Mesothelial cell of epicardium (in vitro differentiated cells): ENCODE measurements at places on chromosomes 12 and 14.

GRCh38 chr12:31481415-31481814, 109.5 kb downstream of the DENND5B start:
- H3K36me3 ChIP-seq = peaks cover 17% of the 10 kb centered on the region
- no peak overlapping the region for H3K27ac ChIP-seq
- DNase-seq = no peak
- H3K4me1 ChIP-seq = peaks cover 11% of the 10 kb centered on the region
- H3K27me3 ChIP-seq = no peaks in the 10 kb centered on the region

GRCh38 chr12:26095186-26095585, 29.7 kb downstream of the BHLHE41 start:
- H3K4me1 ChIP-seq = peaks cover 35% of the 10 kb centered on the region
- no peaks in the 10 kb centered on the region for H3K27me3 ChIP-seq
- H3K27ac ChIP-seq = no peak overlapping the region
- no peak for DNase-seq

DNA sequence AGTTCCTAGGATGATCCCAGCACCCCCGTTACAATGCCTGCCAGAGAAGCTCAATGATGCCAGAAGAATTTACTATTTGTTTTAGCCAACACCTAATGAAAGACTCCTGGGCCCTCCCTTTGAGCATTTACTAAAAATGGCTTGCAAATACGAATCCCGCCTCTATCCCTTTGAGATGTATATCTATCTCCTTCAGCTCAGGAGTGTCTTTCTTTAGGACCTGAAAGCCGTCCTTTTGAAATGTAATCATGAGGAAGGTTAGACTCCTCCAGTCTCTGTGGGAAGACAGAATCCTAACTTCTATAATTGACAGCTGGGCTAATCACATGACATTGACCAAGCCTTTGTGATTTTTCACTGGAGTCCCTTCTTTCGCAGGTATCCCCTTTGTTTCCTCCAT, 19.2 kb upstream of the DYNC1H1 start:
- no peak overlapping the region for H3K4me3 ChIP-seq
- no peak overlapping the region for H3K27ac ChIP-seq
- peaks cover 13% of the 10 kb centered on the region for H3K4me1 ChIP-seq
- H3K27me3 ChIP-seq = peaks cover 54% of the 10 kb centered on the region
- no peaks in the 10 kb centered on the region for H3K36me3 ChIP-seq

DNA sequence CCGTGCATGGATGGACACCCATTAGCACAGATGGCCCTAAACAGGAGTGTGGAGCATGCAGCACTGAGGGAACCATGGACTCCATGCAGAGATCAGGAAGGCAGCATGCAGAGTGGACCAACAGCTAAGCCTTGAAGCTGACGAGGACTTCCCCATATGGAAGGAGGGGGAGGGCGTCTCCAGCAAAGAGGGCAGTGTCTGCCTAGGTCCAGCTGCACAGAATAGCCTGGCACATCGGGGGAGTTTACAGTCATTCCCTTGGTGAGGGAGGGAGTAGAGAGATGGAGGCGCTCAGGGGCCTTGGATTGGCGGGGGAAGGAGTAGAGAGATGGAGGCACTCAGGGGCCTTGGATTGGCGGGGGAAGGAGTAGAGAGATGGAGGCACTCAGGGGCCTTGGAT, 64.5 kb downstream of the ANKRD9 start:
- DNase-seq = no peak
- no peaks in the 10 kb centered on the region for H3K4me1 ChIP-seq
- H3K27ac ChIP-seq = no peak overlapping the region
- H3K4me3 ChIP-seq = no peak overlapping the region
- peaks cover 24% of the 10 kb centered on the region for H3K36me3 ChIP-seq

DNA sequence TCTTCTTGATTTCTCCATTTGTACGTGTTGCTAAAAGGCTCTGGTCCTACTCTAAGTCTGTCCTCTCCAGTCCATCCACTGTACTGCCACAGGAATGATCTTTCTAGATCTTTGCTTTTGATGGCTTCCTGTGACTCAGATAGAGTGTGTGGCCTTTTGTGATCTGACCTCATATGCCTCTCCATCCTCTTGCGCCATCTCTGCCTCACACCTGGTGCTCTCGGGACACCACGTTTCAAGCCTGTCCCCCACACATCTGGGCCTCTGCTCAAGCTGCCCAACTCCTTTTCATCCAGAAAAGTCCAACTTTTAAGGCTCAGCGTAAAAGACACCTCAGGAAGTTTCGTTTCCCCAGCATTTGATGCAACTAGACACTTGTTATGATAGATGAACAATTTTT, 39.0 kb downstream of the DCAF4 start:
- no peaks in the 10 kb centered on the region for H3K4me1 ChIP-seq
- peaks cover 3% of the 10 kb centered on the region for H3K27me3 ChIP-seq
- no peak overlapping the region for H3K27ac ChIP-seq

DNA sequence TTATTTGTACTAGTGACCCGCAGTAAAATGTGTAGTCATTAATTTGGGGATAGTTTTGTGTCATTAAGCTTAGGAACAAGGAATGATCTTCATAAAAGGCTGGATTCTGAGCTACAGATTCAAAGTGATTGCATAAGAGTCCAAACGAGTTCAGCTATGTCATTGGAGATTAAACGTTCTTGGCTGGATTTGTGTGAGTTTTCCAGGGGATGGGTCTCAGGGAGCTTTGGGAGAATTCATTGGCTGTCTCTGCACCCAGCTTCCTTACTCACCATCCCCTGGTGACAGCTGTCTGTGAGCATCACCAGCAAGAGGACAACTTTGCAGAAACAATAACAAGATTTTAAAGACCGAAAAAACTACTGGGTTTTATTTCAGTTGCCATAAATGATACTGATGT, 130.4 kb downstream of the DAAM1 start:
- no peaks in the 10 kb centered on the region for H3K27me3 ChIP-seq
- peak overlapping the region; percentile 49 for H3K27ac ChIP-seq

GRCh38 chr14:103808403-103809001, 38.9 kb downstream of the PPP1R13B start:
- H3K4me3 ChIP-seq = no peak overlapping the region
- no peaks in the 10 kb centered on the region for H3K27me3 ChIP-seq
- DNase-seq = peak; percentile 46
- H3K4me1 ChIP-seq = peaks cover 6% of the 10 kb centered on the region
- peaks cover 2% of the 10 kb centered on the region for H3K36me3 ChIP-seq
- H3K27ac ChIP-seq = no peak overlapping the region

- H3K27ac ChIP-seq = no peak overlapping the region
- no peaks in the 10 kb centered on the region for H3K27me3 ChIP-seq
- H3K4me1 ChIP-seq = peaks cover 35% of the 10 kb centered on the region
- no peak overlapping the region for H3K4me3 ChIP-seq
Measured at GRCh38 chr12:10102322-10102721, 3.5 kb upstream of the CLEC1A start.

GRCh38 chr14:96660667-96661066, 136.5 kb upstream of the VRK1 start:
- no peak for DNase-seq
- H3K36me3 ChIP-seq = peaks cover 2% of the 10 kb centered on the region
- H3K4me1 ChIP-seq = peaks cover 36% of the 10 kb centered on the region
- peak overlapping the region; percentile 11 for H3K27ac ChIP-seq
- no peak overlapping the region for H3K4me3 ChIP-seq
- peaks cover 20% of the 10 kb centered on the region for H3K27me3 ChIP-seq

DNA sequence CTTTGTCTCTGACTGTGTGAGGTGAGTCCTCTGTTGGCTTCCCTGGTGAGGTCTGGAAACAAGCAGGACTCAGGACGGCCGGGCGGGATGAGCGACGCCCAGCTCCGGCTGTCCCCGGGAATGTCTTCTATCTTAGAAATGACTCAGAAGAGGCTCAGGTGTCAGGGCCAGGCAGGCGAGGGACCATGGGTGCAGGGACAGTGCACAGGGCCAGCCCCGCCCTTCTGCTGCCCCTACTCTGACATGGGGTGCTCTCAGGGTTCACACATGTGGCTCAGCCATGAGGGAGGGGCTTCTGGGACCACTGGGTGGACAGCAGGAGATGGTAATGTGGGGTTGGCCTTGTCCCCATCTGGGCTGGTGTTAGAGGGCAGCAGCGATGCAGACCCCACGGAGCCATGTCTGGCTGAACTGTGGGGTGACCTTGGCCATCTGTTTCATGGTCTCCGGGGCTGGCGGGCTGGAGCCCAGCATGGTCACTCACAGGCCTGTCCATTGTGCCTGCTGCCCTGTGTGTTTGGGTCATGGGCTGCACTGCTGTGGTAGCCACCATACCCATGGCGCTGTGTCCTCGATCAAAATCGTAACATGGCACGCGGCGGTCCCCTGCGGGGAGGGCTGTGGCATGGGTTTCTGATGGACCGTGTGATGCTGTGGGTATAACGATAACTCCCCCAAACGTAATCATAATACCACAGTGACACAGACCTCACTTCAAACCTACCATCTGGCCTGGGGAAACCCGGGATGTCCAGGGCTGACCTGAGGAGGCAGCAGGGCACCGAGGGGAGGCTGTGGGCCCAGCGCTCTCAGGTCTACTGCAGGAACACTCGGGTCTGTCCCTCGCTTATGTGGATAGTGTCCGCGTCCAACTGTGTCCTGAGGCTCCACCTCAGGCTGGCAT, 368.8 kb downstream of the TMEM121 start:
- DNase-seq = no peak
- no peaks in the 10 kb centered on the region for H3K36me3 ChIP-seq
- no peaks in the 10 kb centered on the region for H3K27me3 ChIP-seq
- no peaks in the 10 kb centered on the region for H3K4me1 ChIP-seq
- H3K27ac ChIP-seq = no peak overlapping the region

- peaks cover 31% of the 10 kb centered on the region for H3K4me1 ChIP-seq
- H3K27me3 ChIP-seq = no peaks in the 10 kb centered on the region
- no peak for DNase-seq
- no peak overlapping the region for H3K4me3 ChIP-seq
- peaks cover 2% of the 10 kb centered on the region for H3K36me3 ChIP-seq
Measured at GRCh38 chr12:75848431-75848925, 183.1 kb downstream of the PHLDA1 start.

DNA sequence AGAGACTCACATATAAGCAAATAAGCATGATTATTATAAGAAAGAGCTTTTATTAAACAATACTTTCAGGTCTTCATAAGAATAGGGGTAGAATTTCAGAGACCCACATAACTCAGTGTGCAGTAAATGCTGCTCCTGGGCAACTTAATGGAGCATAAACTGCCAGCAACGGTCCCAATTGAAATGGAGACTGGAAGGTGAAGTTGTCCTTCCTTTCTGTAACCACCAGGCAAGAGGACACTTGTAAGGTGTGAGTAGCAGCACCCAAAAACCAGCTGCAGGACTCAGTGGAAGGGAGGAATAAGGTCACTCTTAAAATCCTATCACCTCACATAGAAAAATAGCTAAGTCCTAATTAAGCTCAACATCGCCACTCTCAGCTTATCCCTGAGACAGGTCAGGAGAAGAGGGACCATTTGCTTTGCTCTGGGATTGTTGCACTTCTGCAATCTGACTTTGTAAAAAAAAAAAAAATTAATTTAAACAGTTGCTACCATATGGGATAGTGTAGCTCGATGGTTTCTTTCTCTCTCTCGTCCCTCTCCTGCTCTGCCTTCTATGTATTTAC, 22.7 kb upstream of the LTA4H start:
- H3K4me3 ChIP-seq = no peak overlapping the region
- no peak for DNase-seq
- no peaks in the 10 kb centered on the region for H3K36me3 ChIP-seq
- H3K4me1 ChIP-seq = no peaks in the 10 kb centered on the region

- H3K27me3 ChIP-seq = no peaks in the 10 kb centered on the region
- no peaks in the 10 kb centered on the region for H3K36me3 ChIP-seq
- no peak overlapping the region for H3K4me3 ChIP-seq
- H3K27ac ChIP-seq = no peak overlapping the region
- peaks cover 22% of the 10 kb centered on the region for H3K4me1 ChIP-seq
Measured at GRCh38 chr12:49236423-49236822, 28.5 kb upstream of the TUBA1C start.

GRCh38 chr12:94435511-94435927, 24.1 kb downstream of the CEP83 start:
- peaks cover 31% of the 10 kb centered on the region for H3K36me3 ChIP-seq
- H3K27me3 ChIP-seq = no peaks in the 10 kb centered on the region
- DNase-seq = no peak

GRCh38 chr12:70553391-70553859, 83.8 kb downstream of the PTPRB start:
- H3K36me3 ChIP-seq = no peaks in the 10 kb centered on the region
- peak overlapping the region; percentile 31 for H3K27ac ChIP-seq
- DNase-seq = no peak
- H3K27me3 ChIP-seq = peaks cover 6% of the 10 kb centered on the region
- H3K4me3 ChIP-seq = no peak overlapping the region

GRCh38 chr12:72010356-72010755, 71.7 kb downstream of the TPH2 start:
- H3K4me1 ChIP-seq = peaks cover 3% of the 10 kb centered on the region
- no peak for DNase-seq
- H3K4me3 ChIP-seq = no peak overlapping the region
- peaks cover 25% of the 10 kb centered on the region for H3K27me3 ChIP-seq
- no peaks in the 10 kb centered on the region for H3K36me3 ChIP-seq

- H3K4me1 ChIP-seq = peaks cover 11% of the 10 kb centered on the region
- H3K36me3 ChIP-seq = no peaks in the 10 kb centered on the region
- no peak overlapping the region for H3K27ac ChIP-seq
- H3K4me3 ChIP-seq = no peak overlapping the region
- H3K27me3 ChIP-seq = peaks cover 13% of the 10 kb centered on the region
Measured at GRCh38 chr14:104435147-104436046, 144.2 kb upstream of the C14orf180 start.

DNA sequence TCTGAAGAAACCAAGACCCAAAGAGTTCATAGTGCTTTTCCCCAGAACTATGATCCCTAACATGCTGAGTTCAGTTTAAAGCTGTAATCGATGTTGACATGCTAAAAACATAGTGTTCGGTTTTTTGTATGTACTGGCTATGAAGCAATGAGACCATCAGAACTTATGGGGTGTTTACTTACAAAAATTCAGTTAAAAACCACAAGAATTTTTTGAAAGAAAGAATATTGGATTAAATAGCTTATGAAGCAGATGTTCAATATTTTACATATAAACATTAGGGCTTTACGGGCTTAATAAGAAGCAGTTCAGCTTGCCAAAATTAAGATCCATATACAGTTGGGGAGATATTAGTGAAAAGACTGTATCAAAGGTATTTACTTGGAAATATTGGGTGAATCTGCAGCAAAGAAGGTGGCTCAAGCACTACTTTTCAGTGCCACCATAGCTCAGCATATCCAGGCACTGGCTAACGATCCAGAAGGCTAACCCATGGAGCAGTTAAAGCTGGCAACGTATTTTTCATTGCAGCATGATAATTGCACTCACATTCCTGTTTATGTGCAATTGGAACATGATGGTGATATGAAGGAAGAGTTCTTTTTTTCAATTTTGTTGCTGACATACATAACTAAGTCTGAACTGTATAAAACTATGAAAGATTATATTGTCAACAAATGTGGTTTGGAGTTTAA, 125.9 kb downstream of the EFCAB11 start:
- H3K36me3 ChIP-seq = peaks cover 10% of the 10 kb centered on the region
- no peaks in the 10 kb centered on the region for H3K27me3 ChIP-seq
- H3K4me1 ChIP-seq = peaks cover 37% of the 10 kb centered on the region
- H3K27ac ChIP-seq = peak overlapping the region; percentile 49
- H3K4me3 ChIP-seq = no peak overlapping the region

GRCh38 chr12:46547421-46548354, 175.1 kb upstream of the SLC38A2 start:
- no peak for DNase-seq
- no peak overlapping the region for H3K4me3 ChIP-seq
- peak overlapping the region; percentile 80 for H3K27ac ChIP-seq
- peaks cover 35% of the 10 kb centered on the region for H3K4me1 ChIP-seq

GRCh38 chr12:19615384-19615725, 176.1 kb downstream of the AEBP2 start:
- DNase-seq = no peak
- H3K36me3 ChIP-seq = peaks cover 7% of the 10 kb centered on the region
- no peaks in the 10 kb centered on the region for H3K27me3 ChIP-seq
- H3K4me3 ChIP-seq = no peak overlapping the region
- no peak overlapping the region for H3K27ac ChIP-seq
